Stimulated activated CD8-positive, alpha-beta memory T cell treated with anti-CD3 and anti-CD28 coated beads, Interleukin-4, amount 100 ng/mL, for 1 hour (primary cell): ENCODE measurements at places on chromosomes 11 and 22.

- DNase-seq = no peak
Observed at GRCh38 chr11:128525411-128526243, 61.7 kb downstream of the ETS1 start.

- no peak for DNase-seq
Observed at GRCh38 chr11:9396310-9396709, 11.9 kb downstream of the IPO7 start.

DNA sequence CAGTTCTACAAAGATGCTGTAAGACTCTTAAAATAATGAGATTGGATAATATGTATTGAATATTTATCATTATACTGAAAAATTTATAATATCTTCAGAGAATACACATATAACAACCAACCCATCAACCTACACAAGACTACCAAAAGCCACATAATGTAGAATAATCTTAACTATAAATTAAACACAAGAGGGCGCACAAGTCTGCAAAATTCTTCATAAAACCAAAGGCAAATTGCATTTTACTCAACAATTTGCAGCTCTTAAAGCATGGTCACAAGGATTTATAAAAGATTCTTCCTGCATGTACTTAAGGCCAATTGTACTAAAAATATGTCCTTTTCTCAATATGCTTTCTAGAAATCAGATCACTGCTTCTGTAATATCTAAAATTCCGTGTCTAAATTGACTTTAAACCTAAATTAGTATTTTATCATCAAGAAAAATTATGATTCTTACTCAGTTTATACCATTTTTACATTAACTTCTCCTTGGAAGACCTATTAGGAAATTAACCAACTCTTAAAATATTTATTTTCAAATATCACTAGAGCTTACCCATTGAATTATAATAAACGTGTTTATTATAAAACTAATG, 79.0 kb downstream of the TTC28 start:
- DNase-seq = no peak

GRCh38 chr11:44236296-44236695, 73.6 kb downstream of the ALX4 start:
- DNase-seq = no peak

DNA sequence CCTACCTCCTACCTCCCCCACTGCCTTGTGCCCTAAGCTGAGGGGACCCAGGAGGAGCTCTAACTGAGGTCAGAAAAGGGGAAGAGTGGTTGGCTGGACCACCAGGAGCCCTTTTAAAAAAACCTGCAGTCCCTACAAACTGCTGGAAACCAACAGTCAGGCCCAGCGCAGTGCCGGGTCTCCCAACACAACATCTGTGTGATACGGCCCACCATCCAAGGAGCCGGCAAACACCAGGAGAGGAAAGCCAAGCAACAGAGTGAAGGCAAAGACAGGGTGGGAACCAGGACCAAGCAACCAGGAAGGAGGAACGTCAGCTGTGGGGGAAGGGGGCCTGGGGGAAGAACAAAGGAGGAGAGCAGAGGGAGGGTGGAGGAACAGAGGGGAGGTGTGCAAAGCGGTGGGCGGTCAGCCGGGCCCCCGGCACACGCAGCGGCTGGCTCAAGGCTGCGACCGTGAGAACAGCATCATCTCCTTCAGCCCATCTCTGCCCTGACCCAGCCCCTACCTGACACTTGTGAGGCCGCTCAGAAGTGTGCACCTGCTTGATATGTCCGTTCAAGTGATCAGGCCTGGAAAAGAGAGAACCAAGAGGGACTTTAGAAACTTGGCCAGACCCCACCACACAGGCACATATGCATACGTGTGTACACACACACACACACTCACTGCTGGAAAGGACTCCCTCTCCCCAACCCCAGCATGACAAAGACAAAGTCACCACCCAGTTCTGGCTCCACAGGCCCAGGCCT, 3.6 kb downstream of the PATZ1 start:
- no peak for DNase-seq

DNA sequence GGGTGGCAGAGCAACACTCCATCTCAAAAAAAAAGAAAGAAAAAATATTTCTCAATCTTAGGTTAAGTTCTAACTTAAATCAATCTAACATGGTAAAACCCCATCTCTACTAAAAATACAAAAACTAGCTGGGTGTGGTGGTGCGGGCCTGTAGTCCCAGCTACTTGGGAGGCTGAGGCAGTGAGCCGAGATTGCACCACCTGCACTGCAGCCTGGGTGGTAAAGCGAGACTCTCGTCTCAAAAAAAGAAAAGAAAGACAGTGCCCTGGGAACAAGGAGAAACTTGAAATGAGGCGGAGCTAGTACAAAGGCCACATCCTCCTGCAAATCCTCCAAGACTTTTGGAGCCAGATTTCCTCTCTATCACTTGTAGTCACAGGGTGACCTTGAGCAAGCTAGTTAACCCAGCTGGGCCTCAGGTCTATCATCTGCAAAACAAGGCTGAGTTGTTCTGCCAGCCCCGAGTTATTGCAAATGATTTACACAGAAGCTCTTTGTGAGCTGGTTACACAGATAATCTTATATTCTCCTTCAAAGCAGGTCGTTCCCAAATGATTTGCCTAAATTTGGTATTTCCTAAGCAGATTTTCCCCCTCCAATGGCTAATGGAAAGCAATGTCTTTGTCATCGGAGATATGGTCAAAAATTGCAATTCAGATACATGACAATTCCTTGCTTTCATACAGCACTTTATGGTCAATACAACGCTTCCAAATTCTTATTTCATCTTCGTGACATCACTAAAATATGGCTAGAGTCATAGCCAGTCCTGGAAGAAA, 1.9 kb downstream of the ANKRD54 start:
- no peak for DNase-seq

GRCh38 chr11:100902454-100903141, 215.5 kb downstream of the ARHGAP42 start:
- no peak for DNase-seq

- no peak for DNase-seq
Observed at GRCh38 chr11:65595131-65595530, 469 bp downstream of the KCNK7 start.

- no peak for DNase-seq
Observed at GRCh38 chr11:20250644-20251247, 90.5 kb upstream of the DBX1 start.

GRCh38 chr11:60777572-60777971, 7.6 kb upstream of the MS4A10 start:
- no peak for DNase-seq

DNA sequence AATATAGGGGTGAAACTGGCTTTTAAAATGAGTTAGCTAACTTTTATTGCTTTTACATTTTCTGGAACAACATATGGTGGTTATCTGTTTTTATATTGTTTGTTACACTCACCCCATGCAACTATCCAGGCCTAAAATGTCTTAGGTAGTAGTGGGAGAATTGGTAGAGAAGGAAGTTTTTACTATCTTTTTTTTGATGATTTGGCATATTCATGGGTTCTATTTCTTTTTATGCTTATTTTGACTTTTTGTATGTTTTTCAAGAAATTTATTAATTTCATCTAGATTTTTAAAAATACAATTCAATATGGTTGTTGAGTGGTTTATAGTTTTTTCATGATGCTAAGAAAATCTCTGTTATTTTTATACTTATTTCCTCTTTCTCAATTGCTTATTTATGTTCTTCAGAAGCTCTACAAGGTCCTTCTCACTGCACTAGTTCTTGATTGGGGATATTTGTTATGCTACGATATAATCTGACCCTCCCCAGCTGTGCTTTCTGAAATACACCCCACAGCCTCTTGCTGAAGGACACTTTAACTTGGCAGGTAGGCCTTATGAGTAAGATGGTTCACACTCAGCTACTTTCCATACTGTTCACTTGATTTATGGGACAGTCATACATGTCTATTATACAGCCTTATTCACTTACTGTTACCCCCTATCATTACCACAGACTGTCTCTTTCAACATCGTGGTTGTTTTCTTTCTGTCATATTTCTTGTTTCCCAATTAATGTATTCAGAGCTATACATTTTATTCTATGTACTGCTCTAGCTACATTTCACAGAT, 431.2 kb downstream of the METTL15 start:
- no peak for DNase-seq

DNA sequence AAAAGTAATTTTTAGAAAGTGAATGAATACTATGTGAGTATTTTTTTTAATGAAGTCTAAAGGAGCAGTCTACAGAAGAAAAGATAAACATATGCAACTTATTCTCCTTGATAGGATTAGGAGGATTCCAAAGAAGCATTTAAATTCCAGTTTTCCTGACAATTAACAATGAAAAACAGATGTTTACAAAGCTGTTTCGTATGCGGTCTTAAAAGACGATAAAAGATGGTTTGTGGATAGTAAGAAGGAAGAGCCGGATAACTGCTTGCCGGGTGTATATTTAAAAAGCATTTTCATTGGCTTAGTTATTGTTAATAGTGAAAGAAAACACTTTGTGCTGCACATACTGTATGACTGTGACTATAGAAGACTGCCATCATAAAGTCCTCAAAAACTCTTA, 120.0 kb upstream of the C11orf58 start:
- no peak for DNase-seq

DNA sequence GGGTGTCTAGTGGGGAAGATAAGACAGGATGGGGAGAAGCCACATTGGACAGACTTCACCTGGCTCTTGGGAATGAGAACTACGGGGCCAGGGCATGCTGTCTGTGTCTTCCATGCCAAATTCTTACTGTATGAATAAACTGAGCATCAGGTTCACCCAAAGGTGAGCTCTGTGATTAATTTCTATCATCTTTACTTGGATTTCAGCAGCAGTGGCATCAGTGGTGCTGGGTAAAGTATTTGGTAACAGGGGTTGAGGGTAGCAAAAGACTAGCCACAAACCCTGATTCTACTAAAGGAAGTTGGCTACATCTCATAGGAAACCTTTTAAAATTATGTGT, 38.8 kb downstream of the IRAG1 start:
- DNase-seq = no peak

- DNase-seq = no peak
Observed at GRCh38 chr11:1389932-1390568, at the start of gene BRSK2. TSS of gene BRSK2 (plus strand) at chr11:1389934. CDS start at chr11:1390285, 351 bp downstream.

GRCh38 chr22:20296598-20296997, 23.3 kb downstream of the DGCR6L start:
- DNase-seq = no peak

DNA sequence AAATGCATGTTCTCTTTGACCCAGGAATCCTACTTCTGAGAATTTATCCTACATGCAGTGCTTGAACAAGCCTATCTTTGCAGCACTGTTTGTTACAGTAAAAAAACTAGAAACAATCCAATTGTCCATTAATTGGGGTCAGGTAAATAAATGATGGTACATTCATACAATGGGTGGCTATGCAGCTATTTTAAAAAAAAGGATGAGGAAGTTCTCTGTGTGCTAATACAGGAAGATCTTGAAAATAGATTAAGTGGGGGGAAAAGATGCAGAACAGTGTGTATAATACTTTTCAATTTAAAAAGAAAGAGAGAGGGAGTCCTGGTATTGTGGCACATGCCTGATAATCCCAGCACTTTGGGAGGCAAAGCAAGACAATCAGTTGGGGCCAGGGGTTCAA, 9.5 kb upstream of the CREB3L1 start:
- DNase-seq = no peak
